ENCODE measurements at places on chromosomes 2 and 18.

- DNase-seq = no peak
Measured at GRCh38 chr2:239444626-239445577, 44.1 kb upstream of the HDAC4 start.

DNA sequence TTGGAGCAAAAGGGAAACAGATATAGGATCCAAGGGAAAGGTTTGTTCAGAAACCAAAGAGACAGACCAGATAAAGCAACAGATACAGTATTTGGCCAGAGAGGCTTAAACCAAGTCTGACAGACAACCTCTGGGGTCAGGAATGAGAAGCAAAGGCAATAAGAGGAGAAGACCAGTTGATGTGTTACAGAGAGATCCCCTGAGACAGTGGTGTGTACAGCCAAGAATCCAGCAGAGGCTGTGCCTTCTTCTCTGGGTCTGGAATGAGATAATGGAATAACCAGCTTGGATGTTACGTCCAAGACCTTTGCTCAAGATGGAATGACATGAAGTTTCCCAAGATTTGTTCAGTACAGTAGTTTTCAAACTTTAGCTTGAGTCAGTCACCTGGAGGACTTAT, 61.1 kb downstream of the MDH1 start:
- no peak for DNase-seq

DNA sequence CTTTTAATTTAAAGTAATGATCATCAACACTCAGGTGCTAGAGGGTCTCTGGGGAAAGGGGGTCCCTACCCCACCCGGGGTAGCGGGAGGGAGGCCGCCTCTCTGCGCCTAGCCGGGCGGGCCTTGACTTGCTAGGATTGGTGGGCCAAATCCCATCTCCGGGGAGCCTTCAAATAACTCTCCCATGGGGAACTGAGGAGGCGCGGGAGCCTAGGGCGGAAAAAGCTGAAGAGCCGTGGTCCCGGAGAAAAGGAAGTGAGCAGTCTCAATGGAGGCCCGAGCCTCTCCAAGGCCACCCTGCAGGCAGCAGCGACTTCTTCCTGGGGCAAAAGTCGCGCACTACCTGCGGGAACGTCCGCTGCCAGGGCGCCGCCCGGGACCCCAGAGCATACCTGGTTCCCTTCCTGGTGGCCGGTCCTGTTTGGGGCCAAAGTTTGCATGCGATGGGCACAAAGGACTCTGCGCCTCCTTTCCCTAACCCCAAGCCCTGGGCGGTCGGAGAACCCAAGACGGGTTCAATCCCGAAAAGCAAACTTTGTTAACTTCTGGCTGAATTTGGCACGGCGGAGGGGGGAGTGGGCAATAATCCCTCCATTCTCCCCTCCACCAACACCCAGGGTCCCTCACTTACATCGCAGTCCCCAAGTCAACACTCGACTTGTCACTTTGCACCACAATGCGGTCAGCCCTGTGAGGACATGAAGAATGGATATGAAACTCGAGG, 13.6 kb downstream of the EN1 start:
- DNase-seq = no peak

- no peak for DNase-seq
Measured at GRCh38 chr2:209976698-209977385, 25.6 kb upstream of the RPE start.

GRCh38 chr2:191705084-191705483, 27.1 kb downstream of the NABP1 start:
- no peak for DNase-seq

GRCh38 chr2:62806231-62806630, 100.7 kb downstream of the EHBP1 start:
- no peak for DNase-seq

DNA sequence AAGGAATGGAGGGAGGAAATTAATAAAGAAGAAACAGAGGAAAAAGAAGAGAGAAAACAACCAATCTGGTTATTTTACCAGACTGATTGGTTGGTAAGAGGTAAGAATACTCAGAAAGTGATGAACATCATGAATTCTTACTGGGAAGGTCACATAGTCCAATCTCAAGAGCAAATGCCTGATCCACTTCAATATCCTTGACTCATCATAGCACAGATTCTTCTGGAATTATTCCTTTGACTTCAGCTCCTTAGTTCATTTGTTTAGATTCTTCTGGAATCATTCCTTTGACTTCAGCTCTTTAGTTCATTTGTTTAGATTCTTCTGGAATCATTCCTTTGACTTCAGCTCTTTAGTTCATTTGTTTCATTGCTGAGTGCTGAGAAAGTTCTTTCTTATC, 2030.6 kb upstream of the CELF4 start:
- no peak for DNase-seq

- DNase-seq = no peak
Measured at GRCh38 chr2:98376996-98377395, 30.7 kb downstream of the CNGA3 start.

- no peak for DNase-seq
Measured at GRCh38 chr2:163612332-163612731, 123.5 kb downstream of the FIGN start.

- DNase-seq = no peak
Measured at GRCh38 chr18:77733292-77733903, 483.8 kb downstream of the GALR1 start.

GRCh38 chr2:161165811-161166210, 5.6 kb downstream of the TANK start:
- DNase-seq = no peak

GRCh38 chr2:213679894-213680293, 395.6 kb downstream of the SPAG16 start:
- no peak for DNase-seq

DNA sequence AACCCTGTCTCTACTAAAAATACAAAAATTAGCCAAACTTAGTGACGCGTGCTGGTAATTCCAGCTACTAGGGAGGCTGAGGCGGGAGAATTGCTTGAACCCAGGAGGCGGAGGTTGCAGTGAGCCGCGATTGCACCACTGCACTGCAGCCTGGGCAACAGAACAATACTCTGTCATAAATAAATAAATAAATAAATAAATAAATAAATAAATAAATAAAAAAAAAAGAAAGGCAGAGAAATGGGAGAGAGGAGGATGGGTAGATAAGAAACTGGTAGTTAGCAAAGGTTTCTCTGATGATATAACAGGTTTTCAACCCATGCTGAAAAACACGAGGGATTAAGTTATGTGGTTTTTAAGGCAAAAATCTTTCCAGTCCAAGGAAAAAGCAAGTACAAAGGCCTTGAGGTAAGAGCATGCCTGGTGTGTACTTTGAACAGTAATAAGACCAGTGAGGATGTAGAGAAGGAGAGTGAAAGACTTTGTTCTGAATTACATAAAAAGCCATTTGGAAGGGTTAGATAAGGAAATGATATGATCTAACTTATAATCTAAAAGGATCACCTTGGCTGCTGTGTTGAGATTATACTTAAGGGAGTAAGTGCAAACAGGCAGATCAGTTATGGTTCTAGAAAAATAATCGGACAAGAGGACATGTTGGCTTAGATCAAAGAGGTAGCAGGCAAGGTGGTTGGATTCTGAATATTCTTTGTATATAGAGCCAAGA, 159.3 kb downstream of the PTH2R start:
- DNase-seq = no peak

GRCh38 chr2:111896576-111896975, 1.8 kb upstream of the MERTK start:
- no peak for DNase-seq

DNA sequence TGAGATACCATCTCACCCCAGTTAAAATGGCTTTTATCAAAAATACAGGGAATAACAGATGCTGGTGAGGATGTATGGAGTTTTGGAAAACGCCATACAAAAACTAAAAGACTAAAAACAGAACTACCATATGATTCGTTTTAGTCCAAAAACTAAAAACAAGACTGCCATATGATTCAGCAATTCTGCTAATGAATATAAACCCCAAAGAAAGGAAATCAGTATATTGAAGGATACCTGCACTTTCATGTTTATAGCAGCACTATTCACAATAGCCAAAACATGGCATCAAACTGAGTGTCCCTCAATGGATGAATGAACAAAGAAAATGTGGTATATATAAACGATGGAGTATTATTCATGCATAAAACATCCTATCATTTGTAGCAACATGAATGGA, 224.4 kb upstream of the MC4R start:
- no peak for DNase-seq

DNA sequence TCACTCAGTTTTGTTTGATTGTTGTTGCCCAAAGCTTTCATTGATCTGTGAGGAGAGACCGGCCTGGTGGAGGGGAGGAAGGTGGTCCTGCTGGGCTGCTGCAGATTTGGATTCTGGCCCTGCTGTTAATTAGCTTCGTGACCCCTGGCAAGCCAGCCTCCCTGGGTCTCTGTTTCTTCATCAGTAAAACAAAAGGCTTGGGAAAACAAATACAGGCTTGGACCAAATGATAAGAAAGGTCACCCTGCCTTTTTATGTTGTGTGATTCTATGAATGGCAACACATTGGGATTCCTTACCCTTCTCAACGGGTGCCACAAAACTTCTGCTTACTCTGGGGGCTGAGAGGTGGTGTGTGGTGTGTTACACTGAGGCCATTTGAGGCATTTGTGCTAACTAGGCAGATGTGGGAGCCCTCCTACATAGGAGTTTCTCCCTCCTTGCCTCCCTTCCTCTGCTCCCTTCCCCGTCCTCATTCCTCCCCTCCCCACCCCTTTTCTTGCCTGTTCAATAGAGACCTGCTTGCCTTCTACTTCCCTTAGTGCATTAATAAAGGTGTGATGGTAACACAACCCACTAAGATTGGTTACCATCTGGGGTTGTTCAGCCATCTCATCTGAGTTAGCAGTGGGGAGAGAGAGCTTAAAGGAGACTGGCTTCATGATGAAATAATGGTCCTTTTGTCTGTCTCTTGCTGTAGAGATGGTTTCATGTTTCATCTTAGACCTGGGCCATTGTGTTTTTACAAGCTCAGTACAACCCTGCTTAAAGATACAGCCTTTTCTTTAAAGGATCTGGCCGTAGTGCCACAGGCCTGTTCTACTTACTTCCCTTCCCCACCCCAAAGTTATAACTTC, 96.2 kb downstream of the TANC1 start:
- DNase-seq = no peak

Measured in stimulated activated CD8-positive, alpha-beta memory T cell treated with anti-CD3 and anti-CD28 coated beads, Interleukin-7, amount 100 ng/mL, for 48 hours (primary cell).